ENCODE measurements at places on chromosomes 7 and 10.

DNA sequence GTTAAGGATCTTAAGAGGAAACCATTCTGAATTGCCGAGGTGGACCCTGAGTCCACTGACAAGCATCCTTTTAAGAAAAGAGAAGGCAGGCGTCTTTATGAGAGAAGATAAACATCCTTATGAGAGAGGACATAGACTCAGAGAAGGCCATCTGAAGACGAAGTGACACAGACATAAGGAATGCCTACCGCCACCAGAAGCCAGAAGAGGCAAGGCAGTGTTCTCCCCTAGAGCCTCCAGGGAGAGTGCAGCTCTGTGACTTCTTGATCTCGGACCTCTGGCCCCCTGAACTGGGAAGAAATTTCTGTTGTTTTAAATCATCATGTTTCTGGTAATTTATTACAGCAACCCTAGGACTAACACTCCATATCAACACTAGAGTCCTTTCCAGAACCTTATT is 25.2 kb upstream of the ING3 start:
- DNase-seq: no peak

DNA sequence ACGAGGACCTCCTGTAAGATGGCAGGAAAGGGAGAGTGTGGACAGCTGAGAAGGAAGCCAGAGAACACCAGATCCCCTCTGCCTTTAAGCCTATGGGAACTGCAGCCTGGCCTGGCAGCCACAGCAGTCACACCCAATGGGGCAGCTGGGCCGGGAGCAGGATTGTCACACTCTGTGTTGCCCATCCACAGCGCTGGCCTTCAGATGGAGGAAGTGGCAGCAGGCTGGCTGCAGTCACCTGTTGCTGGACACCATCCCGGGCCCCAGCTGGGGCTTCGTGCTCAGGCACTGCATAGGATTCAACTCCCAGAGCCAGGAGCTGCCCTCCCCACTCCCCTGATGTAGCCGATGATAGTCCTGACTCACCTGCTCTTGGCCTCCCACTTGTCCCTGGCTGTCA is 114.4 kb downstream of the COL13A1 start:
- DNase-seq: no peak

GRCh38 chr7:88480271-88480670 is 173.6 kb upstream of the STEAP4 start:
- no peak for DNase-seq

GRCh38 chr10:70518695-70519094 is 40.1 kb downstream of the PALD1 start:
- no peak for DNase-seq

DNA sequence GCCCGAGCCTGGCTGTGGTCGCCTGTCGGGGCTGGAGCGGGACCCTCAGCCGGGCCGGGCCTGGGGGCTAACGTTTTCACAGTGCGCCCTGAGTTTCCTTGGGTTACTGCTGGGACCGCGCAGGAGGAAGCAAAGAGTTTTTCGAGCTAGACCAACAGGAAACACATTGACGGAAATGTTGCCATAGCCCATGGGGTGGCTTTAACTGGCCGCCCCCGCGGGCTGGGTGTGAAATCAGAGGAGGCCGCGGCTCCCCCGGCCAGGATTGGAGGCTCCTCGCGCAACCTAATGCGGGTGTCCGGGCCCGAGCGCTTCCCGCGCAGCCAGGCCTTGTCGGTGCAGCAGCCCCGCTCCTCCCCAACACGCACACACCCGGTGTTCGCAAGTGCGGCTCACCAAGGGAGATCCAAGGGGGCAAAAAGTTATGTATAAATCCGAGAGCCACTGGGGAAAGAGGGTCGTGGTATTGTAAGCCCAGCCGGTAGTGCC is 1.9 kb downstream of the HHEX start:
- no peak for DNase-seq

DNA sequence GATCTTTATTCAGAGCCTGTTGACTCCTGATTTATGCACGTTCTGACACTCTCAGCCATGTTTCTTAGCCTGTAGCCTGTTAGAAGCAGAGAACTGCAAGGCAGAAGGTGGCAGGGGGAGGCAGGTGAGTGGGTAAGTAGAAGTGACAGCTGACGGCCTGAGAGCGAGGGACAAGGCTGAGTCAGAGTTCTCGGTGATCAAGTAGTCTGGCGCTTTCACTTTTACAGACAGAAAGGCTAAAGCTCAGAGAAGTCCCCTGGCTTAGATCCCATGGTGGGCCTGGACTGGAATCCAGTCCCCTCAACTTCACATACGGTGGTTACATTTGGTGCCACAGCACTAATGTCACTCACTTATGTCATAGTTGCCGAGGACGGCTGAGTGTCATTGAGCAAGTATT is 139.0 kb downstream of the TACC2 start:
- DNase-seq: no peak

DNA sequence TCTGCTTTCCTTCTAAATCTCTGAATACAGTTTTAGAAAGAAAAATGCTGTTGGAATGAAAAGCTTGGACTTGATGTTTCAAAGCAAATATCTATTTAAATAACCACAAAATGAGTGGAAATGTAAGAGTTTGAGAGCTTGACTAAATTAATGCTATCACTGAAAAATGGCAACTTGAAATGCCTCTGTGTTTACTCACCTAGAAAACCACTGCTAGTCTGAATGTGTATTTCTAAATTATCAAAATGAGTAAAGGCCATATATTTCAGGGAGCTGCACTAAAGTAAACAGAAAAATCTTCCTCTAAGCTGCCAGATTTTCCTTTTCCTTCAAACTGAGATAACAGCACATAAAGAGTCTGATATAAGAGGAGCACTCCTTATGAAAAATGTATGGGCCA is 87.9 kb downstream of the DPY19L1 start:
- DNase-seq: no peak

DNA sequence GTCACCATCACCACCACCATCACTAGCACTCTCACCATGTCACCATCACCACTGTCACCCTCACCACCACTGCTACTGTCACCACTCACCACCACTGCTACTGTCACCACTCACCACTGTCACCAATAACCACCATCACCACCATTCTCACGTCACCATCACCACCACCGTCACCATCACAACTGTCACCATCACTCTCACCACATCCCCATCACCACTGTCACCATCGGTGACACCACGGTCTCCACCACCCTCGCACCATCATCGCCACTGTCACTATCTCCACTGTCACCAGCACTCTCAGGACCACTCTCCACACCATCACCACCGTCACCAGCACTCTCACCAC is 130.4 kb downstream of the MAD1L1 start:
- DNase-seq: no peak

DNA sequence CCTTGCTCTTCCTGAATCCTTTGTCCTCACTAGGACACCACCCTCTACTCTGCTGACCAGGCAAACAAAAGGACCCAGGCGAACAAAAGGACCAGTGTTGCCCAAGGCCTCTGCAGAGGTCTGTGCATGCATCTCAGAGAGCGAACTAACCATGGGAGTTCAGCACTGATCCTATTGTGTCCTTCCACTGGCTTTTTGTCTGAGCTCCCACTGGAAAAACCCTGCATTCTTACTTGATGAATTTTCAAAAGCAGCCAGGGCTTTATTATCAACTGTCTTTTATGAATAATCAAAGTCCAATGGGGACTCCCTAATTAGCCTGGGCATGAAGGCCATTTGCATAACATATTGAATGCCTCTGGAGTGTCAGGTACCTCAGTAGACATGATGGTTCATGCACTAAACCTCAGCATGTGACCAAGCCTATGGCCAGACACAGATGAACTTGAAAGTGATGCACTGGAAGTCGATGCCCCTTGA is 140.6 kb downstream of the KCNMA1 start:
- no peak for DNase-seq

DNA sequence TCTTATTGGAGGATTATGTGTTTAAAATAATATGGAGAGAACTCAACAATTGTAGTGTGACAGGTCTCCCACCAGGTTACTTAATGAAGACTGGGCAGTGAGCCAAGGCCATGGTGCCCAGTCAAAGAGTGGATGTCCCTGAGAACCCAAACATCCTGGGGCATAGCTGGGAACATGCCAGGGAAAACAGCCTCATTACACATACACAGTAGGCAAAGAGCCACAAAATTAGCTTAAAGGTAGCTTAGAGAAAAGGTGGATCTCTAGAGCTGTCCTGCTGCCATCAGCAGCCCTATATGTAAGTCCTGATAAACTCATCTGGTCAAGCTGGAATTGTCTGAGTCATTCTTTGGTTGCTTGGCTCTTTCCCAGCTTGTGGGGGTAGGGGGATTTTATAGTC is 287.8 kb downstream of the PHF14 start:
- no peak for DNase-seq

- no peak for DNase-seq
These were observed 548.8 kb upstream of the KCND2 start for GRCh38 chr7:119724041-119724792.

GRCh38 chr10:133475821-133476640 is 22.3 kb downstream of the SCART1 start:
- no peak for DNase-seq

GRCh38 chr7:36160313-36160712 is 7.3 kb downstream of the EEPD1 start:
- no peak for DNase-seq

- DNase-seq: no peak
These were observed 3.0 kb upstream of the CYP2W1 start for GRCh38 chr7:979886-980571.

DNA sequence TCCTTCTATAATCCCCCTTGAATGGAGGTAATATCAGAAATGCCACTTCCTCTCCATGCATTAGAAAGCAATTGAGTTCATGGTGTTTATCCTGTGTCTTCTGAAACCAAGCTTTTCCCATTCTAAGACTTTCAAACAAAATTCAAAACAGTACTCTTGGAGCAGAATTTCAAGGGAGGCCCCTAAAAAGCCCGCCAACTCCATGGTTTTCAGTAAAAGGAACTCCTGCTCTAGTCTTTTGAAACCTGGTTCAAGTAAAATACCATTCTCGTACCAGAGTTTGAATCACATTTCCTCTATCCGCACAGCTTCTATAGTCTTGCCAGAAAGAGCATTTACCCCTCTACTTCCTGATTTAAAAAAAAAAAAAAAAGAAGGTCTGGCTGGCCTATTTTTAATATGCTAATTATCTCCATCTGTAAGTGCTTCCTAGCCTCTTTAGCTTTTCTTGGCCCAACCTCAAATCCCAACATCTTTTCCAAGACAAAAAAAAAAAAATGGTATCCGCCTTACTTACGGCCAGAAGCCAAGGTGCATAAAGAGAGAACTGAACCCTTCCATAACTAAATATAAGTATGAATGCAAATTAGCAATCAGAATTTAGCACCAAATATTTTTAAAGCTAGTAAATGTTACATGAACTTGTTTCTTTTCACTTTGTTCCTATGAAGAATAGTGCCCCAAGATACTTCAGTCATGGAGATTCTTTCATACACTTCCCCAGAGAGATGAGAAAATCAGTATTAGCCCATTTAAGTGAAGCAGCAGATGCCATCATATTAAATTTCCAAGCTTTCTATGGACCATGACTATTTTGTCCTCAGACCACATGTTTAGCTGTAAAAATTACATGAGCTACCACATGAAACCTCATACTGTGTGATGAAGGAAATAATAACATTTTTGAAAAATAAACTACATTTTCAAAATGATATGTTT is 199.9 kb upstream of the FAM3C start:
- no peak for DNase-seq

- no peak for DNase-seq
These were observed 60.3 kb upstream of the ABLIM1 start for GRCh38 chr10:114718374-114718773.

- no peak for DNase-seq
These were observed 60.6 kb downstream of the PUS7 start for GRCh38 chr7:105461518-105461917.

DNA sequence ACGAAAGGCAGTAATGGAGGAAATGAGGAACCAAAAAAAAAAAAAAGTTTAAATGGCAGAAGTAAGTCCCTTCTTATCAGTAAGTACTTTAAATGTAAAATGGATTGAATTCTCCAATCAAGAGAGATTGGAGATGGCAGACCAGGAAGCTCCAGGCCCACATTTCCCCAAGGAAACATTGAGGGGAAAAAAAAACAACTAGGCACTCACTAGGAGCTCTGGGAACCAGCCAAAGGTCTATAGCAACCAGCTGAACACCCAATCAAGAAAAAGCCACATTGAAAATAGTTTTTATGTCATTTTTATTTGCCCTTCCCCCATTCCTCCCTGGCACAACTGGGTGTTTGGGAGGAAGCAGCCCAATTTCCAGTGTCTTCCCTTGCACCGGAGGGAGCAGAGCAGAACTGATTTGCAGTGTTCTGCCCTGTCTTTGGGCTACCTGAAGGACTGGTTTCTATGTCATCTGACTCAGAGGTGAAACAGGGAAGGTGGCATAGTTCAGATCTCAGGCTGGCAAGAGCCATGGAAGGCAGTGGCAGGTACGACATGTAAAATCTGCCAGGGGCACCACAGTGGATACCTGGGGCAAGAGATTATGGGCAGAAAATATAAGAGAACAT is 121.9 kb downstream of the SMURF1 start:
- DNase-seq: no peak

All from cortex of kidney (tissue), 1 donor.